ENCODE measurements at places on chromosomes 3 and 15.
A peak's percentile ranks its signal among the peaks of the same experiment; 100 is the strongest.

DNA sequence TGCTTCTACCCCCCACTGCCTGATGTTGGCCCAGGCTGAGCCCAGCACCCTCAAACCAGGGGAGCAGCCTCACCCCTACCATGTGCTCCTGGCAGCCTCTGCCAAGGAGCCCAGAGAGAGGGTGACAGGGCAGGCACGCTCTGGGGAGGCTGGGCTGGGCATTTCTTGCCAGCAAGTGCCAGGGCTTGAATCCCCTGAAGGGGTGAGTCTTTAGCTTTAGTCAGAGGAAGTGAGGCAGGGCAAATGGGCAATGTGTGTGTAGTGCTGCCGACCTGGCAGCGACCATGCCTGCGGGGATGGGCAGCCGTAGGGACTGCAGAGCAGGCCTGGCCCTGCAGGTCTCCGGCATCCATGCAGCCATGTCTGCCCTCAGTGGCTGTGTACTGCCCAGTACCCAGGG lies 18.1 kb downstream of the DUSP7 start:
- DNase-seq: no peak

- peak; percentile 92 for DNase-seq
Observed at GRCh38 chr3:129829640-129830039, 63.9 kb downstream of the TMCC1 start.

- no peak for DNase-seq
Observed at GRCh38 chr15:88617031-88617722, 4.0 kb upstream of the AEN start.

DNA sequence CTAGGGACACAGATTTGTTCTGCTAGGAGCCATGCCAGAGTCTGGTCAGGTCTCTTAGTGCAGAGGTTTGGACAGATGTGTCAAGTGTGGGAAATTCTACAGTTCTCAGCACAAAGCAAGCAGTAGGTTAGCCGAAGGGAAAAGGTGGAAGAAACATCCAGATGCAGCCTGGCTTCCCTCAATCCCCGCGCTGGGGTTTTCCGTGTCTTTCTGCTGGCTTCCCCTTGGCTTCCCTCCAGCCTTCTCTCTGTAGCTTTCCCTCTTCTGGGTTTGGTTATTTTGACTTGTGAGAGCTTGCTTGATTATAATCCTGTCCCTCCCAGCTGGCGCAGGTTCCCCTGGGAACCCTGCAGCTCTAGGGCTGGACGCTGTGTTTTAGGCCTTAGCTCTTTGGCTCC lies 4.1 kb downstream of the TF start:
- no peak for DNase-seq

GRCh38 chr3:53486961-53487654 lies 7.3 kb upstream of the CACNA1D start:
- DNase-seq: no peak

DNA sequence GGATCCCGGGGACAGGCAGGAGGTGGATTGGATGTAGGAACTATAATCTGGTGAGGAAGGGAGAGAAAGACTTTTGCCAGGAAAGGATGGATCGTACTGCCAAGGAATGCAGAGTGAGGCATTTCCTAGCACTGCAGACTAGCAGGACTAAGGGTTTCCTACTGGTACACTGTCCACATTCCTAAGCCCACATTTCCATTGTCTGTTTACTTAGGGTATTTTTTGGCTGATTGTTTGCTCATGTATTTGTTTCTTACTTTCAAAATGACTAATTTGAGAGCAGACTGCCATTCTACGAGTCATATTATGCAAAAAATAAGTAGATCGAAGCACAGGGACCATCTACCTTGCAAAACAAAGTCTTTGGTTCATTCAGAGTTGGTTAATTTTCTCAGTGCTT lies 1029.5 kb upstream of the NR2F2 start:
- DNase-seq: peak; percentile 45

DNA sequence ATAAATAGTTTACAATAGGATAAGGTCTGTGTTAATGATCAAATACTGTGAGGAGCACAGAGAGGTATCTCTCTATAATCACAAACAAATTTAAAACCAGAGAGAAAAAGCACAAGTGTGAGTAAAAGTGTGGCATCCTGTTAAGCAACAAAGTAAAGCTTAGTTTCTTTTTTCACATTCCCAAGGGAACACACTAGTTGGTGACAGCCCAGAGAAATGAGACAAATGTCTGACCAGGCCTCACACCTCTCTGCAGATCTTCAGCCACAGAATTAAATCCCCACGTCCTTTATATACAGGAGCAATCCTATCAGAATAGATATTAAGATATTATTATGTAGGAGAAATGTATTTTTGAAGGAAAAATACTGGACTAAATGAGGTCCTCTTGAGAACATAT lies 2.7 kb downstream of the FBN1 start:
- DNase-seq: no peak

GRCh38 chr3:146625186-146625775 lies 20.1 kb upstream of the PLSCR5 start:
- peak; percentile 5 for DNase-seq

DNA sequence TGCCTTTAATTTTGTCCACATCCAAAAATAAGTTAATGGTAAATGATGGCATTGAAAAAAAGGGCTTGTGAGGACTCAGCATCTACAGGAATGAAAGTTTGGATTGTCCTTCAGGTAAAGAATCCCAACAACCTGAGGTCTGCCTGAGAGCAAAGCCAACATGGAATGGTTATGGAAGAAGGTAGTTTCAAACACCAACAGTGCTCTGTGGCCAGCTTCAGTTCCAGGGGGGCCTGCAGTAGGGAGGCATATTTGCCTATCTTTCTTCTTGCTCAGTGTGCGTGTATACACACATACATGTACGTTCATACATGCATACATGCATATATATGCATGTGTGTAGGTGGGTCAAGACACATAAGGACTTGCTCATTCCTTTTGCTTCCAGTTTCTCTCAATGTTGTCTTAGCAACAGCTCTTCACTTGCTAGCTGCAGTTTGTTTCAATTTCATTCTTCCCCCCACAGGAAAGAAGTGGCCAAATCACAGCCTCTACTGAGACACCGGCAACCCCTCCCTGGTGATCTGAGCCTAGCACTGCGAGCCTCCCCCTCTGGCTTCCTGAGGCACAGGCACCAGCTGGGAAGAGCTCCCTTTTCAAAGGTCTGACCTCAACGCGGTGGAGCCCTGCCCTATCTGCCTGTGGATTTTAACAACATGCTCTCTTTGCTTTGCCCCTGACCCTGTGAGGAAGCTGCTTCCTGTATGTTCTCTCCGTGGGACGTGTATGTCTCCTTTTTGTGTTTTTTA lies 146.2 kb downstream of the KLF13 start:
- peak; percentile 39 for DNase-seq

GRCh38 chr3:8301977-8302735 lies 199.5 kb upstream of the LMCD1 start:
- peak; percentile 58 for DNase-seq

GRCh38 chr3:109242187-109242523 lies 74.2 kb downstream of the DPPA2 start:
- DNase-seq: no peak

- no peak for DNase-seq
Observed at GRCh38 chr3:126446791-126447190, 28.9 kb downstream of the ZXDC start.

DNA sequence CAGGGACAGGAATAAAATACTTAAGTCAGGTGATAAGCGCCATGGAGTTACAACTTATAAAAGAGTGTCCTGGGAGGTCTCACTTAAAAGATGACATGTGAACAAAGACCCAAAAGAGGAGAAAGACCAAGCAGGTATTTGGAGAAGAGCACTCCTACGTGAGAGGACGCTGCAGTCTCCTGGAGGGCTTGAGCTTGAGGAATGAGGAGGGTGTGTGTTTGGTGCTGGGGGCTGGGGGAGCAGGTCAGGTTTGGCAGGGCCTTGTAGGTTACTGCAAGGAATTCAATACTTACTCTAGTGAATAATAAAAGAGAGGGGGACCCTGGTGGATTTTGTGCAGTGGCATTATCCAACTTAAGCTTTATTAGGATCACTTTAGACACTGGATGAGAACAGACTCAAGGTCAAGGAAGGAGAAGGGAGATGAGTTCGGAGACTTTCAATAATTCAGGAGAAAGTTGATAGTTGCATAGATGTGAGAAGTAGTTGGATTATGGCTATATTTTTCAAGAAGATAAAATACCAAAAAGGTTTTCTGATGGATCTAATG lies 32.4 kb downstream of the TNIK start:
- no peak for DNase-seq

DNA sequence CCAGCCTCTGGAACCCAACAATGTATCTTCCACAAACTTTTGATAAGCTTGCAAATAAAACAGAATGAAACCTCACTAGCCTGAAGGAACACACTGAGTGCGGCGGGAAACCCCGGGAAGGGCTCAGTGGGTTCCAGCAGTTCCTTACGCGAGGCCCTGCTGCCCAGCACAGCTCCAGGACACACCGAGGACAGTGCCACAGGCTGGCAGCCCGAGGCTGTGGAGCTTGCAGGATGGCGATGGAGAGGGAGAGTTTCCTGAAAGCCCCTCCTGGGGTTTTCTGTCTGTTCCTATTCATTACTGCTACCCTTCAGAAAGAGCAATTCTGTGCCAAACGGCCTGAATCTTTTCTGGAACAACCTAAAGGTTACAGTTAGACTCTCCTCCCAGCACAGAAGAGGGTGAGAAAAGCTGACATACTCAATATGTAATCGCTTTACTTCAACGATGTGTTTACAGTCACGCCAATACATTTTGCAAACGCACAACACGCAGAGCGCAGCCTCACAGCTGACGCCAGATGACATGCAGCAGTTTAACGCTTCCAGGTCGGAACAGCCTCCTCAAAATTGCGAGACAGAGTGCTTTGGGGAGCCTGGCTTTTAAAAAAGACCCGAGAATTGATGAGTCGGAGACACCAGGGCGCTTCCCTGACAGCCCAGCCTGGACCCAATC lies 57.1 kb upstream of the RPL32 start:
- no peak for DNase-seq

DNA sequence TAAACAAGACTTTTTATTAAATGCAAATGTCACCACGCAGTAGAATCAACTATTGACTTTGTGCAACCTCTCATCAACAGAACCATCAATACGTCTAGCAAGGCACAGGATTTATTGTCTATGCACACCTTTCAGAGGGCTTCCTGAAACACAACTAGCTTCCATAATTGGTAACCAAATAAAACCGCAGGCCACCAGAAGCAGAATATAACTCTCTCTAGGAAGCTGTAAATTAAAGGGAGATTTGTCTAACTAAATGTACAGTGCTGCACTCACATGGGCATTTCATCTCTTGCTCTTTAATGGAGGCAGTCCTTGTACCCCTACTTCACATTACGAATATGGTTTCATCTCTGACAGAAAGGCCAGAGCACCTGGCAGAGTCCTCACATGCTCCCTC lies 93.0 kb downstream of the FHIT start:
- no peak for DNase-seq

Data from fibroblast of skin of abdomen (primary cell).